Activated T-helper 1 cell treated with anti-CD3 and anti-CD28 coated beads, Interleukin-12 subunit alpha, Interleukin-12 subunit beta, Interleukin-2, Interleukin-4 antibody, amounts not matched to agents 30 ng/mL and 10 ng/mL and 1 ng/mL, durations not matched to agents 14 hours and 24 hours and 36 hours (primary cell): ENCODE measurements at places on chromosomes 5 and 9. TPM values are rescaled to one million over a fixed set of nuclear protein-coding genes. Genes with fewer than 3 reads are reported as not detected.

Gene SLC4A9
- not detected in 2 replicates for total RNA-seq

Gene PCDHA13
- total RNA-seq = not detected in 2 replicates

Gene ACTBL2
- total RNA-seq = not detected in 2 replicates

Gene GHR
- total RNA-seq = not detected in 2 replicates

Gene ERAP2
- 52.9 and 54.4 TPM in 2 replicates for total RNA-seq

Gene OR1J2
- total RNA-seq = not detected in 2 replicates

Gene MVB12B
- 1.1 and 1.9 TPM in 2 replicates for total RNA-seq

Gene KCNV2
- total RNA-seq = not detected in 2 replicates

Gene SMIM33
- total RNA-seq = 0.29 and 0.39 TPM in 2 replicates

Gene PCDHGB4
- total RNA-seq = 0.18 and 0.27 TPM in 2 replicates

Gene SLC44A1
- 3.7 and 3.8 TPM in 2 replicates for total RNA-seq

Gene IL3
- 94.6 and 98.5 TPM in 2 replicates for total RNA-seq

Gene BAAT
- total RNA-seq = 0.08 TPM in 1 of 2 replicates, not detected in the other

Gene PRR7
- 10.3 and 11.2 TPM in 2 replicates for total RNA-seq

Gene CACNA1B
- not detected in 2 replicates for total RNA-seq

Gene HK3
- 0.44 and 0.51 TPM in 2 replicates for total RNA-seq

Gene NOXA1
- total RNA-seq = 0.49 and 0.54 TPM in 2 replicates

Gene FKTN
- 12.4 and 12.6 TPM in 2 replicates for total RNA-seq

Gene TERT
- total RNA-seq = 12.3 and 12.5 TPM in 2 replicates

Gene NR2F1-AS1
- total RNA-seq = not detected in 2 replicates

Gene PTPRD
- 0.05 TPM in 2 replicates for total RNA-seq

Gene CNTRL
- total RNA-seq = 69.9 and 74.2 TPM in 2 replicates

Gene CTNND2
- total RNA-seq = not detected in 2 replicates

Gene ANXA6
- 286 and 301 TPM in 2 replicates for total RNA-seq

Gene PCDHGB3
- total RNA-seq = 0.47 and 0.66 TPM in 2 replicates

Gene N4BP3
- 1.8 TPM in 2 replicates for total RNA-seq

Gene AK3
- 23.9 and 28.5 TPM in 2 replicates for total RNA-seq

Gene ECSCR
- total RNA-seq = 1.3 and 1.4 TPM in 2 replicates

Gene TNC
- 0.60 and 0.61 TPM in 2 replicates for total RNA-seq

Gene TXN
- 412 and 422 TPM in 2 replicates for total RNA-seq

Gene MIGA2
- total RNA-seq = 43.4 and 43.8 TPM in 2 replicates

Gene ARSI
- total RNA-seq = not detected in 2 replicates

Gene SOX30
- total RNA-seq = 0.12 and 0.29 TPM in 2 replicates

Gene CCDC187
- total RNA-seq = not detected in 2 replicates

Gene TAF11L5
- total RNA-seq = not detected in 2 replicates

Gene ATP6V1G1
- total RNA-seq = 57.2 and 61.0 TPM in 2 replicates

Gene TGFBI
- not detected in 2 replicates for total RNA-seq

Gene EFNA5
- not detected in 2 replicates for total RNA-seq

Gene FOXD4L4
- 0.10 and 0.23 TPM in 2 replicates for total RNA-seq

Gene CAMK4
- total RNA-seq = 51.8 and 56.9 TPM in 2 replicates

Gene NDST1
- 2.8 and 3.9 TPM in 2 replicates for total RNA-seq

Gene SLC6A18
- total RNA-seq = not detected in 2 replicates

Gene UBLCP1
- total RNA-seq = 30.8 and 32.3 TPM in 2 replicates

Gene TEK
- not detected in 2 replicates for total RNA-seq

Gene FBP2
- total RNA-seq = not detected in 2 replicates

Gene VAV2
- total RNA-seq = 5.4 and 5.8 TPM in 2 replicates

Gene SPINK6
- total RNA-seq = not detected in 2 replicates

Gene TTLL11
- total RNA-seq = 3.0 and 4.5 TPM in 2 replicates

Gene PRR16
- not detected in 2 replicates for total RNA-seq

Gene ITK
- total RNA-seq = 251 and 259 TPM in 2 replicates

Gene SAP30L
- 37.5 and 44.4 TPM in 2 replicates for total RNA-seq

Gene TRAPPC13
- total RNA-seq = 21.7 and 23.7 TPM in 2 replicates

Gene PRDM9
- not detected in 2 replicates for total RNA-seq
